NCI-H226 (cell line): ENCODE measurements at places on chromosomes 12 and 14.

DNA sequence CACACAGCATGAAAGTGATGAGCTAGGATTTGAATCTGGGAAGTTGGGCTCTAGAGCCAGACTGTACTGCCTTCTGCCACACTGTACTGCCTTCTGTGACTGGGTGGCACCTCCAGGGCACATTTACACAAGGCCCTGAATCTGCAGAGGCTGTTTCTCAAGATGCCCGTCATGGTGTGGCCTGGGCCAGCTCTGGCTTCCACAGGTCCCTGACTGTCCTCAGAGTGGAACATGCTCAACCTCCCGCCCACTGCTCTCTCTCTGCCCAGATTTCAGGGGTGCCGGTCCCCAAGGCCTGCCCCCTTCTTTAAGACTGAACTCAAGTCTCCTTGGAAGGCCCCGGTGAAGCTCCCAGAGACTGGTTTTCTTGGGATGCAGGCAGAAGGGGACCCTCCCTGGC is 50.2 kb downstream of the C14orf132 start:
- no peak for DNase-seq

DNA sequence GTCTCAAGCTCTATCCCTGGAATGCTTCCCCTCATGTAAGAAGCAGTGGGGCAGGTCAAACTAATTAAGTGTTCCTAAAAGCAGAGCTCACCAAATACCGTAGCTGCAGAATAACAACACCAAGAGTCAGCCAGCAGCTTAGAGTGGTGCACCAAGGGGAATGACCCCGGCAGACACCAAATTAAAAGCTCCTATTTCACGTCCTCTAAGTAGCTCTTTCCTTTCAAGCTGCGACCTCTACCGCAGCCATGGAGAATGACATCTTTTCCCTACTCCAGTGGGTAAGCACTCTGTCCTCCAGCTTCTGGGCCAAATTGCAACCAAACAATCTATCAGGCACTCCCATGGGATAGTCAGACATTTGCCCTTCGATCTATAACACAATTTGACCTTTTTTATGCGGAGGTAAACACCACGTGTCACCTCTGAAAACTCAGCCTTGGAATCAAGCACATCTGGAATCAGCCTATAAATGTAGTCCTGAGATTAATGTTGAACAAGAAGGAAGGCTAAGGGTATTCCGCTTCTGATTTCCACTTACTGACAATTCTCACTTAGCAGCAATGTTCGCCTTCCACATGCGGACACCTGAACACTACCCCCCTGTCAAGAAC is 67.6 kb upstream of the CDKN3 start:
- peak; percentile 33 for DNase-seq

DNA sequence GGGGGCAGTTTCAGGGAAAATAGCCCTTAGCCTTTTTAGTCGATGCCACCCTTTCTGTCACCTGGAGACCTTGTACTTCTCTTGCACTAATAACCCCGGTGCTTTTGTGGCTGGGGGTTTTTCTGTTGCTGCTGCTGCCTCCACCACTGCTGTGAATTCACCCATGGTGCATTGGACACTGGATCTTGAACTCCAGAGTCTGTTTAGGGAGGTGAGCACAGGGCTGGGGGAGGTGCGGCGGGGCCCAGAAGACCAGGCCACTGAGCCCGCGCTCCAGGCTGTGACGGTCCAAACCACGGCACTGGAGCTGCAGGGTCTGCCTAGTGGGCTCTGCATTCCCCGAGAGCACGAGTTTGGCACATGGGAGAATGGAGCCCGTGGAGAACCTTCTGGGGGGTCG is 100.6 kb downstream of the NINJ2 start:
- DNase-seq: no peak

DNA sequence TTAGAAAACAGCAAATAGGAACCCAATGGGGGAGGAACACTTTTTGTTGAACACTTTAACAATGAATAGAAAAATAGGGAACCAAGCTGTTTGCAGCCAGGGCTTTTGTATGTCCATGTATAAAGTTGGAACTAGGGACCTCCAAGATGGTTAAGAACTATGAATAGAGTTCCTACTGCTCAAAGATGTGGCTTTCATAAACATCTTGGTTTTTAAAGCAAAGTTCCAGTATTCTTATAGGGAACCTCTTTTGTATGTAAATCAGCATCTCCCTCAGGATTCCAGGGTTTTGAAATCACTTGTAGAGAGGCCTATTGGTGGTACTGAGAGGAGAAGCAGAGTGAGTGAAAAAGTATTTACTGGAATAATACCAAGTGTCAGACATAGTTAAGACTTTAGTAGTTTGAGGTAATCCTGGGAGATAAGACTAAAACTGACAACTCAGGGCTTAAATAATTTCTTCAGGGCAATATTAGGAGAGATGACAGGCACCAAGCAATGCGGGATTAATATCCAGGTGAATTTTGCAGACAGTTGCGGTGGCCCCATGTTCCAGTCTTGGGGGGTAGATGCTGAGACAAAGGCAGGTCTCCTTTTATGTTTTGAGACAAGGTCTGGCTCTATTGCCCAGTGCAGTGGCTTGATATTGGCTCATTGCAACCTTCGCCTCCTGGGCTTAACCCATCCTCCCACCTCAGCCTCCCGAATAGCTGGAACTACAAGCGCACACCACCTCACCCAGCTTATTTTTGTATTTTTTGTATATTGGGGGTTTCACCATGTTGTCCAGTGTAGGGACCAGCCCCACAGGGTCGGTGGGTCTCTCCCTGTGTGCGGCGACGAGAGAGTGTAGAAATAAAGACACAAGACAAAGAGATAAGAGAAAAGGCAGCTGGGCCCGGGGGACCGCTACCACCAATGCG is 10.4 kb upstream of the EID3 start:
- DNase-seq: no peak

GRCh38 chr12:49440035-49440434 is 72.8 kb downstream of the SPATS2 start:
- DNase-seq: no peak

DNA sequence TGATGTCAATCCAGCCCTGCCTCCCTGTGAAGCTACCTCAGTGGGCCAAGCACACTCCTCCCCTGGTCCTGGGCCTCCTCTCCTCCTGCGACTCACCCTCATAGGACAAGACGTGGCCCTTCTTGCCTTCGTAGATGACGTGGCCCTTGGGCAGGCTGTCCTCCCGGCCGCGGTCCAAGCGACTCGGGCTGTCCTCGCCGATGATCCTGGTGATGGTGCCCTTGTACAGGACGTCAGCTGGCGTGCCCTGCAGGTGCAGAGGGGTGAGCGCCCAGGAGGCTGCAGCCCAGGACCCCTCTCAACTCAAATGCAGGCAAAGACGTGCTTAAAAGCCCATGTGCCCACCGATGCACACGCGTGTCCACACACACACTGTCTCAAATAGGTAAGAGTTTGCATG is 55.6 kb downstream of the RFLNA start:
- no peak for DNase-seq

GRCh38 chr12:76029982-76030340 is 1.6 kb downstream of the PHLDA1 start:
- no peak for DNase-seq

GRCh38 chr14:52244997-52245396 is 22.5 kb upstream of the PTGDR start:
- no peak for DNase-seq

DNA sequence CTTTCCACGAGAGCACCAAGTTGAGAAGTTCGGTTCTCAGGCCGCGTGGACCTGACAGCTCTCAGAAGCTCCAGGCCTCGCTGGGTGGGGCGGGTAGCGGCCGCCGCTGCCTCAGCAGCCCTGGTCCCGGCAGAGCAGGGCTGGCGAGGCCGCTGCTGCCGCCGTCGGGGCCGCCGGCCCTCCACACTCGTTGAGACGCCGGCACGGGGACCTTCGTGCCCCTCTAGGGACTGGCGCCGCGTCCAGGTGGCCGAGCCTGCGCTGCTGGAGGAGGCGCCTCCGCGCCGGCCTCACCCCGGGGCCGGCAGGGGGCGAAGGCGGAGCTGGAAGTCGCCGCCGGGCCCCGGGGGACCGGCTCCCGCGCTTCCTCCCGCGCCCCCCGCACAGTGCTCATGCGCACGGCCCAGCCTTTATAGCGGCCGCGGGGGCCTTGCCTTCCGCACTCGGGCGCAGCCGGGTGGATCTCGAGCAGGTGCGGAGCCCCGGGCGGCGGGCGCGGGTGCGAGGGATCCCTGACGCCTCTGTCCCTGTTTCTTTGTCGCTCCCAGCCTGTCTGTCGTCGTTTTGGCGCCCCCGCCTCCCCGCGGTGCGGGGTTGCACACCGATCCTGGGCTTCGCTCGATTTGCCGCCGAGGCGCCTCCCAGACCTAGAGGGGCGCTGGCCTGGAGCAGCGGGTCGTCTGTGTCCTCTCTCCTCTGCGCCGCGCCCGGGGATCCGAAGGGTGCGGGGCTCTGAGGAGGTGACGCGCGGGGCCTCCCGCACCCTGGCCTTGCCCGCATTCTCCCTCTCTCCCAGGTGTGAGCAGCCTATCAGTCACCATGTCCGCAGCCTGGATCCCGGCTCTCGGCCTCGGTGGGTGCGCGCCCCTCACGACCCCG is at the start of gene COCH:
COCH (plus strand) TSS at position 440 of the 879 bp plus-strand sequence; CDS start at position 820, 380 bp downstream.
- DNase-seq: no peak

DNA sequence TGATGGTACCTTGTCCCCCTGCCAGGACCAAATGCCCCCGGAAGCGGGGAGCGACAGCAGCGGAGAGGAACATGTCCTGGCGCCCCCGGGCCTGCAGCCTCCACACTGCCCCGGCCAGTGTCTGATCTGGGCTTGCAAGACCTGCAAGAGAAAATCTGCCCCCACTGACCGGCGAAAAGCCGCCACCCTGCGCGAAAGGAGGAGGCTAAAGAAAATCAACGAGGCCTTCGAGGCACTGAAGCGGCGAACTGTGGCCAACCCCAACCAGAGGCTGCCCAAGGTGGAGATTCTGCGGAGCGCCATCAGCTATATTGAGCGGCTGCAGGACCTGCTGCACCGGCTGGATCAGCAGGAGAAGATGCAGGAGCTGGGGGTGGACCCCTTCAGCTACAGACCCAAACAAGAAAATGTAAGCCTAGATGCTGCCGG is 410 bp downstream of the MYF6 start:
- DNase-seq: no peak

GRCh38 chr14:50806241-50806933 is 24.6 kb downstream of the NIN start:
- no peak for DNase-seq

DNA sequence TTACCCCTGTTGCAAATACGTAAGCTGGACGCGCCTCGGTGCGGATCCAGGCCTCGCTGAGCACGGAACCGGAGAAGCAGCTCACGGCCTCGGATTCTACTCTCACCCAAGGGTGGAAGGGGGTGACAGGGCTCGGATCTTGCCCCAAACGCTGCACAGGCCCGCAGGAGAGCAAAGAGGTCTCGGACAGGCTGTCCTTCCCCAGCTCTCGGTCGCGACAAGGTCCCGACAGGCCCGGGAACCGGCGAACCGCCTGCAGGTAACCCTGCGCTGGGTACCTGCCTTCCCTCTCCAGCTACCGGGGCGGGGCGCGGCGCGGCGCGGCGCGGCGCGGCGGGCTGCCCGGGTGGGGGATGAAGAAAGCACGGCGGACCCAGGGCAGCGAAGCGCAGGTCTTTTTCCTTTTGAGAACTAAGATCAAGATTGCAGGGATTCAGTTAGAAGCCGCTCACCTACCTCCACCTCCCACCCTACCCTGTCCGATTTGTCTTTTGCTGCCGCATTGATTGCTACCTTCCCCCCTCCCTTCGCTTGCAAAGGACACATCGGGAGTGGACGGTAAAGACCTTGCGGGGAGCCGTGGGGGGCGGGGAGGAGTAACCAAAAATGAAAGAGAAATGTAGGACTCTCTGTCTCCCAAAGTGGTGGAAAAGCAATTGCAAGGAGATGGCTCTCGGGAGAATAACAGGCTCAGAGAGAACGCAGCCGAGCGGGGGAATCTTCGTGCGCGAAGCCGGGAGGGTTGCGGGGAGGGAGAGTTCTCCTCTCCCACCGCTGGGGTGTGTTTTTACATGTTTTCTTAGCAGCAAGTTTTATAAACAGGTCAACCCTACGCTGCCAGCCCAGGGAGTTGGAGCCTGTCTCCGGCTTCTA is 8.4 kb upstream of the TBX3 start:
- DNase-seq: no peak

GRCh38 chr12:7433276-7433822 is 10.6 kb downstream of the CD163L1 start:
- DNase-seq: peak; percentile 86

- DNase-seq: peak; percentile 65
Measured at GRCh38 chr12:47190271-47190750, 110.6 kb upstream of the AMIGO2 start.

GRCh38 chr14:22388669-22389595 is 200.1 kb downstream of the DAD1 start:
- DNase-seq: no peak

DNA sequence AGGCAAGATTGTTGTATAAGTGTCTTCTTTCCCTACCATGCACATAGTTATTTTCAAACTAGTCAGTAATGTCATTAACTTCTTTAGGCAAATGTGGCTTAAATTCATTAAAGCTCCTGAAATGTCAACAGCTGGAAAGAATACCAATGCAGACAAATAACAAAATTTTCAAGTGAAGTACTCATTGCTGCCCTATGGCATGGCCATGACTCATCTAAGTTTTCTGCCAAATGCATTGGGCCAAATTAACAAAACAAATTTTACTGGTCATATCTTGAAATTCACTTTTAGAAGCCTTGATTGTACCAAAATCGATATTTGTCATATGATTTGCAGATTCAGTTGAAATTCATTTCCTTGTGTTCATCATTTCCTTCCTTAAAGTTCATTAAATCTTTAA is 915.9 kb downstream of the SLC6A15 start:
- DNase-seq: peak; percentile 13

- no peak for DNase-seq
Measured at GRCh38 chr14:37443461-37443860, 151.6 kb downstream of the FOXA1 start.

DNA sequence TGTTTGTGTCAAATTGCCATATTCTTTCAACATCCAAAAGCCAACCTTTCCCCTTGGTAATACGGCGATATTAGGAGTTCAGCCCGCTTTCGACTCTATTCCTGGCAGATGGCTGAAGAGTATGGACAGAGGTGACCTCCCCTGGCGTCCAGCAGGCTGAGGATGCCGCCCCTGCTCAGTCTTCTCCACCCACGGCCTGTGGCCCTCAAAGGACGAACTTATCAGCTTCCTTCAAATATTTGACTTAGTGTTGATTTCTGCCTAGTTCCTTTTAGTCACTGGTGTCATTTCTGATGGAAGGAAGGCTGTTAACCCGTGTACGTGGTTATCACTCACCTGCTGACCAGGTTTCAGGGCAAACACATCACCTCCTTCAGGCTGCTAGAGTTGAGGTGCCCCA is 65.0 kb downstream of the TESC start:
- DNase-seq: no peak

GRCh38 chr14:74427651-74428050 is 1.6 kb upstream of the SYNDIG1L start:
- DNase-seq: no peak

GRCh38 chr12:91357381-91357780 is 174.8 kb upstream of the DCN start:
- DNase-seq: no peak
